ENCODE measurements at places on chromosomes 2 and 18.

DNA sequence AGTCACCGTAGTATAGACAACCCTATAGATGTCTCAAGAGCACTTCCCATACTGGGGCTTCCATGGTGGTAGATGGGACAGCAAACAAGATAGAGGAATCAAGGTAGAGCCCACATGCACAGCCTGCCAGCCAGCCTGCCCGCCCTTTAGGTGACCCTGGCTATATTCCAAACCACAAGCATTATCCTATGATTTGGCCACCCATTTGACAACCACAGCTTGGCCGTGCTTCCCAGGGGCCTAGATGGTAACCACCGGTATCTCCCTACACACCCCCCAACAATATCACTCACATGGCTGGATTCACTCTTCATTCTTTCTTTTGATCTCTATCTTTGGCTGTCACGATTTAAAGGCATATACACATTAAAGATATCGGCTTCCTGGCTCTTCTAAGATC is 85.3 kb downstream of the CDK15 start:
- no peak for DNase-seq

GRCh38 chr2:202610380-202610779 is 24.4 kb upstream of the FAM117B start:
- no peak for DNase-seq

DNA sequence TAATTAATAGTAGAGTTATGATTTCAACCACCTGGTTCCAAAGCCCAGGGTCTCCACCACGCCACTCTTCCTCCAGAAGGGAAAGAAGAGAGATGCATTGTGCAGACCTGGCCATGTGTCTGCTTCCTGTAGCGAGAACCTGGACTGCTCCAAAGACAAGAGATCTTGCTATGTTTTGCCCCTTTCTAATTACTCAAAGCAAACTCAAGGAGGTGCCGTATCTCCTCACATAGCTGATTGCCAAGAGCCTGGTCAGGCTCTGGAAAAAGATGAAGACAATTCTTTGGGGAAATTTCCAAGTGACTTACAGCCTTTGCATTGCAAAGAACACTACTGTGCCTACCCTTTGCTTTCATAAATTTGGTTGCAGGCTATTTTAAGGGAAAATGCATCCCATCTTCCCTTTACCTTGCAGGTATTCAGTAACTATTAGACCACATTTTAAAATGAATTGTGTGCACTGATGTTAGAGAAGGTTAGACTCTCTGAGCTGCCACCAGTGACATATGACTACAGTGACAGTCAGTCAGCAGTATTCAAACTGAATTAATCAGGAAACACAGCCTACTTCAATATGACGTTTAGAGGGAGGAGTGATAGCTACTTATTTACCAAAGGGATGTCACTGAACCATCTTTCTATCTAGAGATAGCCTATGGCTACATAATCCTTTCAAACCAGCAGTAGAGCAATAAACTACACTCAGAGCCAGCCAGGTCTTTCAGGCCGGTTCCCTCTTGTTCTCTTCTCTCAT is 842.1 kb upstream of the FANCL start:
- DNase-seq = no peak

DNA sequence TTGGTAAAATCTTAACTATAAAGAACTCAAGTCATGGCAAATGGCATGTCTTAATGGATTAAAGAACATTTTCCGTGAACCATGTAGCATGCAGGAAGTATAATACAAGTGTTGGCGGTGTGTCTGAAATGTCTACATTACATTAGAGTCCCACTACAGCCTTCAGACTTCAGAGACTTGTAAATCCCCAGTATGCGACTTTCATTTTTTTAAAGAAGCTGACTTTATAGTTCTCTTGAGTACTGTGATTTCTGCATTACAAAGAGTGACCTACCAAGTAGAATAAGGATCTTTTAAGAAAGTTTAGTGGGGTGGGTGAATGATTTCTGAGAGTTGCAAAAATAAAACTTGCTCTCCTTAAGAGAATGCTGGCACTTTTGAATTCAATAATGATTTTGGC is 140.7 kb upstream of the FN1 start:
- DNase-seq = no peak

DNA sequence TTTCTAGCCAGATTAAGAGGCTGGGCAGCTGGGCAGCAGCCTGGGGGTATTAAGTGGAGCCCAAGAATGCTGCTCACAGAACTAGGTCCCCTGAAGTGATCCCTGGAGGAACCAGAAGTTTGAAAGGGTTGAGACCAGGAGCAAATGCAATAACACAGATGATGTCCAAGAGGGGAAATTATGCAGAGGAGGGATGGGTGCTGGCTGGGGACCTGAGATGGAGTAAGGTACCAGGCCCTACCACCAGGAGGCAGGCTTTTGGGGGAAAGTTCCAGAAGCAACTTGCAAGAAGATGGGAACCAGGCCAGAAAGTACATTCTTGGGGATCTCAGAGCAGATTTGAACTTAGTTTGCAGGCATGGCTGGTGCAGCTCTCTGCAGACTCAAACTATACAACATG is 175.1 kb downstream of the NCK2 start:
- no peak for DNase-seq

GRCh38 chr2:33314541-33314940 is 161.9 kb upstream of the RASGRP3 start:
- no peak for DNase-seq

DNA sequence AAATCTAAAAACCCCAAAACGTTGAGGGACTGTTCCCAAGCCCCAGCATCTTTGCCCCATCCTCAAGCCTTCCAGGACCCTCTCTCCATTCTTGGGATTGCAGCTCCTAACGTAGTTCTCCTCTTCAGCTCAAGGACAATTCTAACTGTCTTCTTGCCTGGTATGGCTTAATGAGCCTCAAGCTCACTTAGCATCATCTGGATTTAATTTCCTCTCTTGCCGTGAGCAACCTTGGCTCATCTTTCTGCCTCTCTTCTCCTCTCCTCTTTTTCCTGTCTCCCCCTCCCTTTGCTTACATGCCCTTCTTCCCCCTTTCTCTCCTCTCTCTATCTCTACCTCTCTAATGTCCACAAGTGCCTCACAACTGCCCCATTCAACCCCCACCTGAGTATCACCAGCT is 44.2 kb downstream of the TACR1 start:
- DNase-seq = no peak

- DNase-seq = no peak
Observed at GRCh38 chr2:148643421-148643820, 1.1 kb upstream of the EPC2 start.

GRCh38 chr18:10659000-10659399 is 133.2 kb downstream of the NAPG start:
- DNase-seq = no peak

DNA sequence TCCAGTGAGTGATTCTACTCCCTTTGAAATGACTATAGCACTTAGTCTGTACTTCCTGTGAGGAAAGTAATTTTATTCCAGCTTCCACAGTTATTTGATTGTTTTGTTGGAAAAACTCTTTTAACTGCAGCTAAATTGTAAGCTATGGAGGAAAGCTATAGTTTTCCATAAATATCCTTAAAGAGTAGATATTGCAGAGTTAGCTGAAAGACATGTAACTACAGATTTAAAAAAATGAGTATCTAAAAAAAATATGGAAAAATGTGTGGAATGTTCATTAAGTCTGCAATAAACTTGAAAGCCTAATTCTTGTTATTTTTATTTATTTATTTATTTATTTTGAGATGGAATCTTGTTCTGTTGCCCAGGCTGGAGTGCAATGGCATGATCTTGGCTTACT is 56.8 kb upstream of the AQP4 start:
- DNase-seq = no peak

All from cerebellum (tissue), 4 donors.